NCI-H1417 (cell line): ENCODE measurements at places on chromosomes 3 and 15.

GRCh38 chr3:186035277-186035676 is 73.6 kb downstream of the ETV5 start:
- no peak for DNase-seq

DNA sequence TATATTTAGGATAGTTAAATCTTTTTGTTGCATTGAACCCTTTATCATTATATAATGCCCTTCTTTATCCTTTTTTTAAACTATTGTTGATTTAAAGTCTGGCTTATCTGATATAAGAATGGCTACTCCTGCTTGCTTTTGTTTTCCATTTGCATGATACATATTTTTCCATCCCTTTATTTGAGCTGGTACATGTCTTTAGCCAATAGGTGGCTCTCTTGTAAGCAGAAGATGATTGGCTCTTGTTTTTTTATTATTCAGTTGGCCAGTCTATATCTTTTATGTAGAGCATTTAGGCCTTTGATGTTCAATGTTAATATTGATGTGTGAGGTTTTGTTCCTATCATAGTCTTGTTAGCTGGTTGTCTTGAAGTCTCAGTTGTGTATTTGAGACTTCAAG is 99.5 kb upstream of the MCTP2 start:
- DNase-seq, result no peak

GRCh38 chr3:184040010-184040409 is 8.5 kb downstream of the HTR3D start:
- DNase-seq, result peak; percentile 40

GRCh38 chr3:143511174-143511879 is 336.9 kb downstream of the SLC9A9 start:
- DNase-seq, result no peak
